ENCODE measurements at places on chromosomes 6 and 20.

- no peak for DNase-seq
These were observed 13.1 kb downstream of the RRAGD start for GRCh38 chr6:89398762-89399525.

- DNase-seq, result no peak
These were observed 53.3 kb upstream of the EYS start for GRCh38 chr6:65760285-65760684.

GRCh38 chr6:16618962-16619361 lies 142.3 kb downstream of the ATXN1 start:
- no peak for DNase-seq

DNA sequence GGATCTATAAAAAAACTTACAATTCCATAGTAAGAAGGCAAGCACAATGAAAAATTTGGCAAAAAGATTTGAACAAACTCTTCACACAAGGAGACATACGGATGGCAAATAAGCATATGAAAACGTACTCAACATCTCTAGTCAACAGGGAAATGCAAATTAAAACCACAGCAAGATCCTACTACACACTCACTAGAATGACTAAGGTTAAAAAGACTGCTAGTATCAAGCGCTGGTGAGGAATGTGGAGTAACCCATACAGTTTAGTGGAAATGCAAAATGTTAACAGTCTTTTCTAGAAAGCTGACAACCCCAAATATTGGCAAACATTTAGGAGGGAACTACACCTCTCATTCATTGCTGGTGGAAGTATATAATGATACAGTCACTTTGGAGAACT lies 175.9 kb upstream of the SGK1 start:
- DNase-seq, result no peak

DNA sequence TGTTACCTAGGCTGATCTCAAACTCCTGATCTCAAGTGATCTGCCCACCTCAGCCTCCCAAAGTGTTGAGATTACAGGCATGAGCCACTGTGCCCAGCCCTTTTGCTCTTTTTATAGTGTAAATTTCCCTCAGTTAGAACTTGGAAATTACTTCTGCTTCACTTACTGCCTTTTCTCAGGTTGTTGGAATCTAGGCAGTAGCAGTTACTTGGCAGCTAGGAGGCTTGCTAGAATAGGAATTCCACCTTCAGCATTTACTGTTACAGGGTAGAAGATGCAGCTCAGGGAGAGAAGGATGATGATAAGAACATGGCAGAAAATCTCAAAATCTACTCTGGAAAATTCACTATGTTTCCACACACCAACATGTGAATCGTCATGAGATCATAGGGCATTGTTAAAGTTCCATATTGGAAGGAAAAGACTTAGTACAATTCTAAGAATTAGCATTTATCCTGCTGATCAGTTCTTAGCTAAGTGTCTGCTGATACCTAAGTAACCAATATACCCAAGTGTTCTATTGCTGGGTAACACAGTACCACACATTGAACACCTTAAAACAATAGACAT lies 182.2 kb downstream of the SLC16A10 start:
- no peak for DNase-seq
